Endodermal cell (in vitro differentiated cells): ENCODE measurements at places on chromosomes 3 and 15. TPM values are rescaled to one million over a fixed set of nuclear protein-coding genes. Genes with fewer than 3 reads are reported as not detected.

DNA sequence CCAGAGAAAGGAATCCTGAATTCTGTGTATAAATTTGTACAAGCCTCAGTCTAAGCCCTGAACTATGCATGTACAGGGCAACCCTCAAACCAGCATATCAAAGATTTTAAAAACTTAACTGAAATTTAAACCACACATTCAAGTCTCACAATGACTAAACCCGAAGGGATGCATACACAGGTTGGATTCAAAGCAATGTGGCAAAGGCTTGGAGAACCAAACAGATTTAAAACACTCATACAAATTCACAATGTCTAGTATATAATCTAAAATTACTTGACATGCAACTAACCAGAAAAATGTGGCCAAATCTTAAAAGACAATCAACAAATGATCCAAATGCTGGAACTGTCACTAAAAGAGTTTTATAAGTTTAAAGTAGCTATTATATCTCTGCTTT, 36.4 kb downstream of the CEP152 start:
- H3K27ac ChIP-seq = no peak overlapping the region
- DNase-seq = no peak
- no peak overlapping the region for H3K4me3 ChIP-seq
- no peaks in the 10 kb centered on the region for H3K36me3 ChIP-seq
- H3K4me1 ChIP-seq = peaks cover 2% of the 10 kb centered on the region

DNA sequence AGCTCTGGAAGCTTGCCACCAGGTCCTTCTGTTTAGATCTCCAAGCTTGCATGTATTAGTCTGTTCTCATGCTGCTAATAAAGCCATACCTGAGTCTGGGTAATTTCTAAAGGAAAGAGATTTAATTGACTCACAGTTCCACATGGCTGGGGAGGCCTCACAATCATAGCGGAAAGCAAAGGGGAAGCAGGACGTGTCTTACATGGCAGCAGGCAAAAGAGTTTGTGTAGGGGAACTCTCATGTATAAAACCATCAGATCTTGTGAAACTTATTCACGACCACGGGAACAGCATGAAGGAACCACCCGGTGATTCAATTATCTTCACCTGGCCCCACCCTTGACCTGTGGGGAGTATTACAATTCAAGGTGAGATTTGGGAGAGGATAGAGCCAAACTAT, 147.0 kb upstream of the PROK2 start:
- no peak overlapping the region for H3K27ac ChIP-seq
- no peaks in the 10 kb centered on the region for H3K36me3 ChIP-seq
- H3K27me3 ChIP-seq = peaks cover 6% of the 10 kb centered on the region
- no peak for DNase-seq

DNA sequence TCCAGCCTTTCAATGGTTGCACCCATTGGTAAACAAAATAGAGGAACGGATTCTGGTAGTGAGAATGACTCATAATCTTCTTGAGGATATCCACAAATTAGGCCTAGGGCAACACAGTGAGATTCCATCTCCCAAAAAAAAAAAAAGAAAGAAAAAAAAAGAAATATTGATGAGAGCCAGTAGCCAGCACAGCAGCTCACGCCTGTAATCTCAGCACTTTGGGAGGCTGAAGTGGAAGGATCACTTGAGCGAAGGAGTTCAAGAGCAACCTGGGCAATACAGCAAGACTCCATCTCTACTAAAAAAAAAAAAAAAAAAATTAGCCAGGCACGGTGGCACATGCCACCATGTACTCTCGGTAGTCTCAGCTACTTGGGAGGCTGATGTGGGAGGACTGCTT, 51.9 kb downstream of the DENND4A start:
- no peaks in the 10 kb centered on the region for H3K4me1 ChIP-seq
- no peak for DNase-seq
- H3K27ac ChIP-seq = no peak overlapping the region
- H3K36me3 ChIP-seq = no peaks in the 10 kb centered on the region
- H3K27me3 ChIP-seq = no peaks in the 10 kb centered on the region

- H3K36me3 ChIP-seq = peaks cover 8% of the 10 kb centered on the region
- H3K4me3 ChIP-seq = no peak overlapping the region
- DNase-seq = no peak
- no peak overlapping the region for H3K27ac ChIP-seq
- peaks cover 25% of the 10 kb centered on the region for H3K4me1 ChIP-seq
Measured at GRCh38 chr15:98725874-98726273, 77.5 kb downstream of the IGF1R start.

GRCh38 chr3:73915886-73916285, 291.1 kb upstream of the PDZRN3 start:
- H3K4me1 ChIP-seq = no peaks in the 10 kb centered on the region
- H3K27ac ChIP-seq = no peak overlapping the region
- peaks cover 7% of the 10 kb centered on the region for H3K27me3 ChIP-seq
- H3K4me3 ChIP-seq = no peak overlapping the region
- DNase-seq = no peak
- H3K36me3 ChIP-seq = no peaks in the 10 kb centered on the region

GRCh38 chr3:196398782-196399181, 33.4 kb downstream of the UBXN7 start:
- H3K27me3 ChIP-seq = no peaks in the 10 kb centered on the region
- H3K4me1 ChIP-seq = no peaks in the 10 kb centered on the region
- peaks cover 61% of the 10 kb centered on the region for H3K36me3 ChIP-seq
- H3K4me3 ChIP-seq = no peak overlapping the region

DNA sequence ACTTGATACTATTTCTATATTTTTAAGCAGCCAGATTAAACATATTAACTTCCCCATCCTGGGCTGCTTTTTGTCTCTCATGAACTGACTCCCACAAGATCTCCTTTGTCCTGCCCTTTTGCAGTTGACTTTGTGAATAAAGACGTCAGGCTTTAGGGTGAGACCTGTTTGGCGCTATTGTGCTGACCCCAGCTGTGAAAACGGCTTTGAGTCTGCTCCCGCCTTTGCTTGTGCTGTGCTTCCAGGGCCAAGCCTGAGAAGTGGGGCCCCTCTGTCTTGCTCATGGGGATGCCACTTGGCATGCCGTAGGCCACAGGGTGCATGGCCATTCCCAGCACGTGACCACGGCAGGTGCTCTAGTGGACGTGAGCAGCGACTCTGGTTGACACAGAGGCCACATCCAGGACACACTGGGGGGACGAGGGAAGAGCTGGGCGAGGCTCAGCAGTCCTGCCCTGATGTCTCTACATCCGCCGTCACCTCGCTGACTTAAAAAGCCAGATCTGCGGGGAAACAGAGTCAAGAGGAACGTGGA, 268.9 kb upstream of the LYSMD4 start:
- no peaks in the 10 kb centered on the region for H3K27me3 ChIP-seq
- no peak for DNase-seq
- H3K27ac ChIP-seq = peak overlapping the region; percentile 60
- no peaks in the 10 kb centered on the region for H3K36me3 ChIP-seq

- H3K4me1 ChIP-seq = peaks cover 9% of the 10 kb centered on the region
- DNase-seq = peak; percentile 84
Measured at GRCh38 chr3:130892759-130893375, 1.0 kb upstream of the ATP2C1 start.

- H3K36me3 ChIP-seq = peaks cover 12% of the 10 kb centered on the region
- no peaks in the 10 kb centered on the region for H3K4me1 ChIP-seq
Measured at GRCh38 chr3:182912474-182912873, 67.9 kb downstream of the DCUN1D1 start.

IQCF6 gene
- not detected in 2 replicates for total RNA-seq

DNA sequence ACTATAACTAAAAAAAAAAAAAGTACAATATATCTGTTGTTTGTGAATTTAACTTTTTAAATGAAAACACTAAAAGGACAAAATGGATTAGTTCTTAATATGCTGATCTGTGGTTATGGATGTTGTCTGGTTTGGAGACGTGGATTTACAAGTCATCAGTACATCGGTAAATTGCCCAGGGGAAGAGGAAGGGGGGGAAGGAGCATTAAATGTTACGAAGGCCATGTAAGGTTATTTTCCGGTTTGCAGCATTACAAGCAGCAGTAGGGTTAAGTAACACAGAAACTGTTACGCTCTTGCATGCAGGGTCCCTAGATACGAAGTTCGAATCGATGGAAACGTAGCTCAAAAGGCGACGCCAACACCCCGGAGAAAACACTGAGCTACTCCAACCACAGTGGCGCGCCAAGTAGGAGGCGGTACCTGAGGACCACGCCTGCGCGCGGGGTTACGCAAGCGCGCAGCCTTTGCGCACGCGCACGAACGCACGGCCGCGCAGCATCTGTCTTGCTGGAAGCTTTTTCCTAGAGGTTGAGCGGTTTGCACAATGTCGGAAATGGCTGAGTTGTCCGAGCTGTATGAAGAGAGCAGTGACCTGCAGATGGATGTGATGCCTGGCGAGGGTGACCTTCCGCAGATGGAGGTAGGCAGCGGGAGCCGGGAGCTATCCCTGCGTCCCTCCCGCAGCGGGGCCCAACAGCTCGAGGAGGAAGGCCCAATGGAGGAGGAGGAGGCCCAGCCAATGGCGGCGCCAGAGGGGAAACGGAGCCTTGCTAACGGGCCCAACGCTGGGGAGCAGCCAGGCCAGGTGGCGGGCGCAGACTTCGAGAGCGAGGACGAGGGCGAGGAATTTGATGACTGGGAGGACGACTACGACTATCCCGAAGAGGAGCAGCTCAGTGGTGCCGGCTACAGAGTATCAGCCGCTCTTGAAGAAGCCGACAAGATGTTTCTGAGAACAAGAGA, at the start of gene EID1:
Gene EID1 (plus strand): TSS at position 505 of the 966 bp plus-strand sequence. CDS start 43 bp downstream, at position 548.
- H3K27ac ChIP-seq = peak within 1 kb of the TSS; percentile 86
- no peaks in the 10 kb centered on the region for H3K36me3 ChIP-seq
- DNase-seq = peak; percentile 97
- peaks cover 9% of the 10 kb centered on the region for H3K27me3 ChIP-seq
